Posterior vena cava (tissue), 2 donors: ENCODE measurements at places on chromosomes 12 and 14.

DNA sequence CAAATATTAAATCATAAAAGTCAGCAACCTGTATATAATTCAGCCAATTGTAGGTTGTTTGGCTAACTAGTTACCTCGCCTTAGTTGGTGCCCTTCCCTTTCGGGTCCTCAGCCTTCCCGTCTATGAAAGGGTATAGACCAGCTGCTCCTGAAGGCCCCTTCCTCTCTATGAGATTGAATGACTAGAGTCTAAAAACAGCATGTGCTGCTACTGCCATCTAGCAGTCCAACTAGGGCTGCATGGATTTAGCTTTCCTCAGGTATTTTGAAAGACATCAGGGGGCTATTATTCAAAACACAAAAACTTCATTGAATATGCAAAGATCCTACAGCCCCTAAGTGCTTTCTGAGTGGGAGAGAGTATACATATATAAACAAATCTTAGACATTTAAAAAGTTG, 37.0 kb upstream of the TMEM263 start:
- DNase-seq: no peak

- DNase-seq: no peak
Observed at GRCh38 chr12:63841011-63841410, 3.5 kb upstream of the SRGAP1 start.

GRCh38 chr14:99015833-99016232, 256.2 kb downstream of the BCL11B start:
- no peak for DNase-seq

DNA sequence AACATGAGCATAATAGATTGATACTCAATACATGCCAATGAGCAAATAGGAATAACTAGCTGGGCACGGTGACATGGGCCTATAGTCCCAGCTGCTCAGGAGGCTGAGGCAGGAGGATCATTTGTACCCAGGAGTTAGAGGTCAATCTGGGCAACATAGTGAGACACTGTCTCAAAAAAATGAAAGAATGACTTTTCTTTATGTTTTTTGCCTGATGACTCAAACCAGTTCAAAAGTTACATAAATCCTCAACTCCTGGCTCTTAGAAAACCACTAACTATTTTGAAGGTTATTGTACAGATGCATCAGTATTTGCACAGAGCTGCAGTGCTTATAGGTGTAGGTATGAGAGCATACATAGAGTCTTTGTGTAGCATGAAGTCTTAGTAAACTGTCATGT, 219.2 kb upstream of the RGS6 start:
- no peak for DNase-seq

DNA sequence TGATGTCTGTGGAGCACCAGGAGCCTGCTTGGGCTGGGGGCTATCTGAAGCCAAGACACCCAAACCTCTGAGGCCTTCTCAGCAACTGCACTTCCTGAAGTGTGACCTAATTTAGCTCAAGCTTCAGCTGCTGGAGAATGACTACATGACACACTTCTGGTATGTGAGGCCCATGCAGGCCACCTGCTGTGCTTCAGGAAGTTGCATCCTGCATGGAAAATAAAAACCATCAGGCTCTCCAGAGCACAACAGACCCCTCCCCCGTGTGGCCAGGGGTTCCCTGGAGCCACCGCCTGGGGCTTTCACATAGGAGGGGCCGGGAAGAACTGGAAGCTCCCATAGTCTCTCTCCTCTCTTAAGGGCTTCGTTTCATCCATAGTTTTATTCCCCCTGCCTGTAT, 217.7 kb downstream of the SLC15A4 start:
- DNase-seq: no peak

DNA sequence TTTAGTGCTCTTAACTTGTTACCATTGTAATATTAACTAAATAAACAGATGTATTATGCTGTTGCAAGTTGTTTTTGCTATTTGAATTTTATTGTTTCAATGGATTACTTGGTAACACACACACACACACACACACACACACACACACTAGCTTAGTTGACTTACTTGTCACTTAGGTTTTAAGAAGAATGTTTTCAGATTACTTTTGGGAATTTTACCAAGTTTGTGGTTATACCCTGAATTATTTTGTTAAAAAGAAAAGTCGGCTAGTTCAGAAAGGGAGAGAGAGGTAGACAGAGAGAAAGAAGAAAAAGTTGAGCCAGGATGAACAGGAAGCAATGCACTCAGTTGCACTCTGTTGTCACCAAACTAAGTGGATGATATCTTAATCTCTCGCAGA, 5.3 kb downstream of the SSTR1 start:
- no peak for DNase-seq

DNA sequence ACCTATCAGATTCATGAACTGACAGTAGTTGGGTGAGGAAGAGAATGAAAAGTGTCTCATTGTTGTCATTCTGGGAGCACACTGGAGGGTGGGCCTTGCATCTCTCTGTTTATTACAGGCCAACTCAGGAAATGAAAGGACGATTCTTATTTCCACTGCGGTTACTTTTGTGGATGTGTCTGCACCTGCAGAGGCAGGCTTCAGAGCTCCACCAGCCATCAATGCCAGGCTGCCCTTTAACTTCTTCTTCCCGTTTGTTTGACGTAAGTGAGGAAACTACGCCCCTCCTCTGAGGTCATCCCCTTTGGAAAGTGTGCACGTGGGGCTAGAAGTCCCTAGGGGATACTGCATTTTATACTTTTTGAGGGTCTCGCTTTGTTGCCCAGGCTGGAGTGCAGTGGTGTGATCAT, 33.7 kb downstream of the TCTN1 start:
- no peak for DNase-seq

- no peak for DNase-seq
Observed at GRCh38 chr12:122244565-122245371, 18.9 kb upstream of the DIABLO start.
